ENCODE measurements at places on chromosomes 7 and 10.
A peak's percentile ranks its signal among the peaks of the same experiment; 100 is the strongest.

DNA sequence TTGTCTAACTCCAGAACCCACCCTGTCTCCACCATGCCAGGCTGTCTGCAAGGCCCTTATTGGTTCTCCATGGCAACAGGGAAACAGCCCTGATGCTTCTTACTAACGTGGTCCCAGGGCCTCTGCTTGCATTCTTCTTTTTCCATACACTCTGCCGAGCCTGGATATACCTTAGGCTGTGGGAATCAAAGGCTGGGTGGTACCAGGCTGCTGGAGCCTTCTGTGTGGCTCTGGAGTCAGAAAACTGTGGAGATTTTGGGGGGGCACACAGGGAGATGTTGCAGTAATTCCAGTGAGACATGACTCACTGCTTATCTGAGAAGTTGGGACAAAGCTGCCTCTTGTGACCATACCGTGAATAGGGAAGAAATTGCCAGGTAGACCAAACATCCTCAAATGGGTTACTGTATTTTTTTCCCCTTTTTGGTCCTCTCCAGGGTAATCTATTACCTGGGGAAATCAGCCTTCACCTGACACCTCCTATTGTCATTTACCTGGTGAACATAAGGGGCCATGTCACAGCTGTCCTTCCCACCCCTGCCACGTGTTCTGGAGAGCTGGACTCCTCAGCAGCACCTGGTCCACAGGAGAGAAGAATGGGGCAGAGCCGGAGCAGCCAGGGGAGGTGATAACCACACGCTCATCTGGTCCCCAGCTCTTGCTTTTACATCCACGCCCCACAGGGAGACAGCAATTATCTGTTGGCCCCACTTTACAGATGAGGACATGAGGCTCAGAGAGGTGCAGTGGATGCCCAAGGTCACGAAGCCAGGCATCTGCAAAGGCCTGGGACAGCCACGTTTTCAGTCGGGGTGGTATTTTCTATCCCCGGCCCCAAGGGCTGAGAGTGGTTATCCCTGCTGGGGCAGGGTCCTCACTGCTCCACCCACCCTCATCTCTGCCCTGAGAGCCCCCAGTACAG lies 4.6 kb downstream of the CHST3 start:
- DNase-seq = no peak

DNA sequence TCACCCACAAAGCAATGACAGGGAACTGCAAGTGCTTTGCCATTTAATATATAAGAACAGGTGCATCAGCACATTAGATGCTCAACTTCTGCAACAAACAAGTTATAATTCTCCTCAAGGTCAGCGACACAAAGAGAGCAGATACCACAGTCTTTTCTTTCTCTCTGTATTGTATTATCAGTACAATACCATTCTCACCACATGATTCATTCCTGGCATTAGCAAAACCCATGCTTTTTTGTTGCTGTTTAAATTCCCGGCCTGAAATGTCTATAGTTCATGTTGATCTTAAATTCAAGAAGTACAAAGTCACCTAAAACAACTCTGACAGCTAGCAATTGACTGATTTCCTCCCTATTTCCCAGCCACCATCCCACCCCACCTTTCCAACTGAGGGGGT lies 111.8 kb upstream of the FEZF1 start:
- no peak for DNase-seq

- DNase-seq = no peak
These were observed 37.8 kb upstream of the UBE2H start for GRCh38 chr7:129990403-129991192.

DNA sequence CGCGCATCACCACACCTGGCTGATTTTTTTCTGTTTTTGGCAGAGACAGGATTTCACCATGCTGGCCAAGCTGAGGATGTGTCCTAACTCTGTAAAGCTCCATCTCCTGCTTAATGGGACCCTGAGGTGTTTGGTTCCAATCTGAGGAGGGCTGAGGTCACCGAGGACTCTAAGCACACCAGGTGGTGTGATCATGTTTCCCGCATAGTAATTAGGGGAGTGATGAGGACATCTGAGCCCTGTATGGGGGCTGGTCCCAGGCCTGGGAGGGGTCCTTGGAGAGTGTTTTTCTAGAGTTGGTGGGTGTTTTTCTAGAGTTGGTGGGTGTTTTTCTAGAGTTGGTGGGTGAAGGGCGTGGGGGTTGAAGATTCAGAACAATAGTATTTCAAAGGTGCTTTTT lies 3.0 kb upstream of the ABHD11 start:
- peak; percentile 81 for DNase-seq

DNA sequence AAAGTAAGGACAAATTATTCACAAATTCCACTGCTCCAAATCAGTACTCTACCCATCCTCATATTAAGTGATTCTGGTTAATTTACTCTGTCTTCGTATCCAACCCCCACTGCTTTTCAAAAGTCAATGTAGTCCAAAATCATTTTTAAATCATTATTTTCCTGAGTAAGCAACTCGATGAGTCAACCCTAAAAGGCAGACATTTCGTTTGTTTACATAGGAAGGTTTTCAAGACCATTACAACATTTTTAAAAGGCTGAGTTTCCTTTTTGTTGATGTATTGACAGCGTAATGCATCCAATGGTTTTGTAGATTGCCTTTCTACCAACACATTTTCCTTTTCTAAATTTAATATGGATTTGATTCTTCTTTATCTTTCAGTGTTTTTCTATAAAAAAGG lies 523.0 kb upstream of the ANKRD30A start:
- no peak for DNase-seq
